ENCODE measurements at places on chromosomes 3 and 15.

GRCh38 chr3:102235679-102236078 lies 199.1 kb upstream of the ZPLD1 start:
- no peak for DNase-seq

DNA sequence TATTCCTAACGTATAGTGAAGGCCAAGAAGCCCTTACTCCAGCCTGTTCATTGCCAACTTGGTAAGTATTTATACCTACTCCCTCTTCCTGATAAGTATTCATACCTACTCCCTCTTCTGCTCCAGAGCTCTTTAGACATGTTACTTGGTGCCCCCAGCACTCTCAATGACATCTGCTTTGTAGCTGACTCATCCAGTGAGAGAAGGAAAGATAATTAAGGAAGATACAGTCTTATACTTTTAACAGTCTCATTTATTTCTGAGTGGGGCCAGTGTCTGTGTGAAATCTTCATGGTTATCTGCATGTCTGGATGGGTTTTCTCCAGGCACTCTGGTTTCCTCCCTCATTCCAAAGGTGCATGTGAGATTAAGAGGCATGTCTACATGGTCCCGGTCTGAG lies 698.7 kb downstream of the FHIT start:
- DNase-seq = no peak

- DNase-seq = no peak
Observed at GRCh38 chr3:29690686-29691353, 409.9 kb downstream of the RBMS3 start.

DNA sequence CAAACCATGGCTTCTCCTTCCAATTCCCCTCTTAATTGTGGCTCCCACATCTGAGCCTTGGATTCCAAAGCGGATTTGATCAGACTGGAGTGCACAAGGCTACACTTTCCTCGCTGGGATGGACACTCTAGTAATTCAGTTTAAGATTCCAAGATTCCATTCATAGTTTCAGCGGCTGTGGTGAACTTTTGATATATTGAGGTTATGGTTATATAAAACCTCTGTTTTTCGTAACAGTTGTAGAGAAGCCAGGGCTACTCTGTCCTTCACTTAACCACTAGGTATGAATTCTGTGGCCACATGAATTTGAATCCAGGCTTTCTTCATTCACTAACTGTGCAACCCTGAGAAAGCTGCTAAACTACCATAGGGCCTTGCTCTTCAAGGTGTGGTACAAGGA lies 67.9 kb upstream of the KY start:
- no peak for DNase-seq

GRCh38 chr15:56261854-56262509 lies 18.3 kb upstream of the RFX7 start:
- DNase-seq = no peak

DNA sequence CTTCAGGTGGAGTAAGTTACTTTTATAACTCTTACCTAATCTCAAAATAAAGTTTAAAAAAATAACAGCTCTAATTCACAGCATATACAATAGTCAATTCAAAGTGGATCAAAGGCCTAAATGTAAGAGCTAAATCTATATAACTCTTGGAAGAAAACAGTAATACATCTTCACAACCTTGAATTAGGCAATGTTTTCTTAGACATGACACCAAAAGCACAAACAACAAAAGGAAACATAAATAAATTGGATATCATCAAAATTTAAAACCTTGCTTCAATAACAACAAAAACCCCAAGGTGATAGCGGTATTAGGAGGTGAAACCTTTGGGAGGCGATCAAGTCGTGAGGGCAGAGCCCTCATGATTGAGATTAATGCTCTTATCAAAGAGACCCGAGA lies 12.8 kb downstream of the DENND6A start:
- DNase-seq = no peak

GRCh38 chr3:57826245-57826951 lies 70.3 kb downstream of the SLMAP start:
- no peak for DNase-seq

GRCh38 chr3:185216607-185216958 lies 37.3 kb downstream of the EHHADH start:
- no peak for DNase-seq

DNA sequence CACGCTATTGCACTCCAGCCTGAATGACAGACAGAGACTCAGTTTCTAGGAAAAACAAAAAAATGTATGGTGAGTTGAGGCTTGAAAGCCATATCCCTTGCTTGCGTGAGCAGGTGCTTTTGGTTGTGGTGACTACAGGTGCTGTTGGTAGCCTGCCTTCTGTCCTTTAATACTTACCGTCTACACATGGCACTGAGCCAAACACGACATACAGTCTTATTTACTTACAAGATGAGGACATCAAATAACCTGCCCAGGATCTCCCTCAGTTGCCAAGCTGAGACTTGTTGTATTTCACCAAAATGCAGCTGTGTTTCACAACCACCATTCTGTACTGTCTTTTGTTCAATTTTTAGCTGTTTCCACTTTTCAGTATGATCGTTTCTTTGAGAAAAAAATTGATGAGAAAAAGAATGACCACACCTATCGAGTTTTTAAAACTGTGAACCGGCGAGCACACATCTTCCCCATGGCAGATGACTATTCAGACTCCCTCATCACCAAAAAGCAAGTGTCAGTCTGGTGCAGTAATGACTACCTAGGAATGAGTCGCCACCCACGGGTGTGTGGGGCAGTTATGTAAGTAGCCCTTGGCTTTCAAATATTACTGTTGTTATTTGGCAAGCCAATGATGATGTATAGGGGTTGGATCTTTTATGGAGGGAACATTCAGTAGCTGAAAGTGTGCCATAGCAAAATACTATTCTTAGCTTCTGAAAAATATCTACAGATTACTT lies 6.5 kb downstream of the ALAS1 start:
- DNase-seq = no peak

GRCh38 chr3:71010726-71011455 lies 572.6 kb downstream of the FOXP1 start:
- peak; percentile 49 for DNase-seq

DNA sequence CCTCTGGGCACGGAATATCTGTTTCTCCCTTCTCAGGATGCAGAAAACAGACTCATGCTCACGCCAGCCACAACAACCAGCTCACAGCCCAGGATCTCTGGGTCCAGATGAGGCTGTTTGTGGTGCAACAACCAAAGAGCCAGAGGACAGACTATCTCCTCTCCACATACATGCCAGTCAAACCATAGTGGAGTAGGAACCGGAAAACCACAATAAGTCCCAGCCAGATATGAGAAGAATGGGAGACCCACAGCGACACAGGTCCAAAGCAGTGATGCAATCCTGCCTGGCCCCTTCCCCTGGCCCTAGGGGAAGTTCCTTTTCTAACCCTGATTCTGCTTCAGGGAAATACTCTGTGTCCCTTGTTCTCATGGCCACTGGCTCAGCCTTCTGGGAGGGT lies 27.6 kb downstream of the MEX3B start:
- no peak for DNase-seq

- no peak for DNase-seq
Observed at GRCh38 chr3:115108614-115109013, 38.5 kb downstream of the ZBTB20 start.

GRCh38 chr3:118527514-118528044 lies 507.1 kb downstream of the IGSF11 start:
- DNase-seq = no peak

- no peak for DNase-seq
Observed at GRCh38 chr15:98288091-98288590, 327.6 kb downstream of the ARRDC4 start.

GRCh38 chr15:63933522-63933921 lies 99.8 kb upstream of the HERC1 start:
- no peak for DNase-seq

GRCh38 chr3:133206921-133207320 lies 168.7 kb downstream of the TMEM108 start:
- DNase-seq = no peak

DNA sequence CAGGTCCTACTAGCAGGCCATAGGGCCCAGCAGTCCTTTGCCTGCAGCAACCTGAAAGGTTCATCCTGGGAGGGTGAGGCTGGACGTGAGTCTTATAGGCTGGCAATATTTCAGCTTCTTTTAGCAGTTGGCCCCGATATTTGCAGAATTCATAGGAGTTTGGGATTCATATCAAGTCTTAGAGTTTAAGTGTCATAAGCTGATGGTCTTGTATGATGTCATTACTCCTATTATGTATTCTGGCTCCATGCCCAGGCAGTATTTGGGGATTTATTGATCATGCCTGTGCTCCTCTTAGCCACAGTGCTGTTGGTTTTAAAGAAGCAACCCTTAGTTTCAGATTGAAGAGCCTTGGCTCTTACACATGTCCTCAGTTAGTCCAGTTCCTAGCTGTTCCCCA lies 41.3 kb upstream of the POLR2M start:
- DNase-seq = no peak

- no peak for DNase-seq
Observed at GRCh38 chr15:45744236-45744589, 109.4 kb downstream of the SQOR start.

- DNase-seq = no peak
Observed at GRCh38 chr3:178295292-178295912, 240.8 kb upstream of the KCNMB2 start.

DNA sequence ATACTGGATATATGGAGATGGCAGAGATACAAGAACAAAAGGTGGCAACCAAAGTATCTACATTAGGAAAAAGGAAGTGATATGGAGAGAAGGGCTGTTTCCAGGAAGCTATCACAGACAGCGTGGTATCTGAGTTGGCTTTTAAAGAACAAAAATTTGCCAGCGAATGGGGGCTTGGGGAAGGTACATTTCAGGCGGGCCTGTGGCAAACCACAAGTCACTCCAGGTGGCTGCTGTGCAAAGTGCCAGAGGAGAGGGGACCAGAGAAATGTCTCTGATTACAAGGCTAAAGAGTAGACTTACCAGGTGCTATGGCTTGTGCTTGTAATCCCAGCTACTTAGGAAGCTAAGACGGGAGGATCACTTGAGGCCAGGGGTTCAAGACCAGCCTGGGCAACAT lies 91.1 kb downstream of the MSL2 start:
- DNase-seq = no peak

DNA sequence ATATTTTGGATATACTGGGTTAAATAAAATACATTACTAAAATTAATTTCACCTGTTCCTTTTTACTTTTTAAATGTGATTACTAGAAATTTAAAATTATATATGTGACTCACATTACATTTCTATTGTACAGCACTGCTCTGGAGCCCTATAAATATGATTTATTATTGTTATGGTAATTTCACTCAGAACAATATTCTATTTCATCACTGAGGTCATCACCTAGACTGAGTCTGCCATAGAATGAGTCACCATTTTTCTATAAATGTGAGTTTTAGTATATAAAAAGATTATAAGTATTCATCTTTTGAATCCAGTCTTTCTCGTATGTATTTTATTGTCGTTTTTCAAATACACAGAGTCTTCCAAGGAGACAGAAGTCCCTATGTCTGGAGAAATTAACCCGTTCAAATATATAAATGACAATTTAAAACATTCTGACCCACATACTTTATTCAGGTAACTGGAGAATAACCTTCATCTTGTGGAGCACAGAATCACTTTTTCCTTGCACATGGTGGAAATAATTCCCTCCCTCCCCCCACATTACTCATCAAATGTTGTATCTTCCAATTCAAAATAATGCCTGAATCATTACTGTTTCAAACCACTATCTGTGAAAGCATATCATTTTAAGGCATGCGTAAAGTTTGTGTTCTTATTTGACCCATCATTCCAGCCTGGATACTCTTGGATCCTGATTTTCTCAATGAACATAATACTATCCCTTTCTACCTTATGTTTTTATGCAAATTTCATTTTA lies 30.0 kb downstream of the CHST14 start:
- no peak for DNase-seq

DNA sequence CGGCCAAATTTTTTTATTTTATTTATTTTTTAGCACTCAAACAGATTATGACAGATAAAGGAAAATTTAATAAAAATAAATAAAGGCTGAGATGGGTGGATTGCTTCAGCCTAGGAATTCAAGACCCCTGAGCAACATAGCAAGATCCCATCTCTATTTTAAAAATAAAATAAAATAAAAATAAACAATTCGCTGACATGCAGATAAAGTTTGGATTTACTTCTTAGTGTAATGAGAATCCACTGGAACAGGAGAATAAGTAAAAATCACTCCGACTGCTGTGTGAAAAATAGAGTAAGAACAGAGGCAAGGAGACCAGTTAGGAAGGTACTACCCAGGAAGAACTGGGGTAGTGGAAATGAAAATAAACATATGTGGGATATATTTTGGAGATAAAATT lies 5.6 kb downstream of the PIK3CB start:
- DNase-seq = no peak

GRCh38 chr3:80750637-80751036 lies 982.8 kb upstream of the ROBO1 start:
- no peak for DNase-seq

GRCh38 chr3:106263011-106263410 lies 394.2 kb upstream of the CBLB start:
- DNase-seq = no peak

DNA sequence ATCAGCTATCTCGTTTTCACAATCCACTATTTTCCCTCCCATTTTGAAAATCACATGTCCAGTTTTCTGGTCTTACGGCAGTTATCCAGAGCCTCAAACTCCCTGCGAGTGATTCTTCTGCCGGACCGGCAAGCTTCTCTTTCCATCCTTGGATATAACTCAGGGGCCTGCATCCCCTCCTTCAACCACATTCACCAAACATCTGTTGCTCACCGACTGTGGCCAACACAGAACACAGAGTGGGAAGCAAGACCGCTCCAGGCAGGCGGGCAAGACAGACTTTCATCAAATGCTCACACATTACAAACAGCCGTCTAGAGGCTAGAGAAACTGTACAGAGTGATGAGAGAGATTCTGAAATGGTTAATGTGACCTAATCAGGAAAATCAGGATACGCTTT lies 7.6 kb upstream of the SLC12A8 start:
- no peak for DNase-seq

DNA sequence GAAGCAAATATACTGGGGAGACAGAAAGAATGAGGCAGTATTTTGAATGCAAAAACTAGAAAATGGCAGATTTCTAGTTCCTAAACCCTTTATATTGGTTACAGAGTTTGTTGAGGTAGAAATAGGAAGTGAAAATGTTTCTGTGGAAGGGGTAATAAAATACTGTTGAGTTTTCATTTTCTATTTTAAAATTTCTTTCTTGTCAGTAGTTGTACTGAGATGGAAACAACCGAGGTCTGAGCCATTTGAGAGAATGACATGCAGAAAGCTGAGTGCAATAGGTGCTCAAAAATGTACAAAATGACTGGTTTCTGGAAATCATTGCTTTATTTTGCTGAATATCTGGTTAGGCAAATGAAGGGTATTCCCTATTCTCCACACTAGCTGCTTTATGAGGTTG lies 361.4 kb downstream of the CHL1 start:
- no peak for DNase-seq

GRCh38 chr3:167861649-167862048 lies 126.1 kb downstream of the SERPINI1 start:
- DNase-seq = no peak
